Natural killer cell (primary cell): ENCODE measurements at places on chromosomes 12 and 14.

- DNase-seq = no peak
These were observed 99.2 kb downstream of the GCH1 start for GRCh38 chr14:54803396-54803795.

DNA sequence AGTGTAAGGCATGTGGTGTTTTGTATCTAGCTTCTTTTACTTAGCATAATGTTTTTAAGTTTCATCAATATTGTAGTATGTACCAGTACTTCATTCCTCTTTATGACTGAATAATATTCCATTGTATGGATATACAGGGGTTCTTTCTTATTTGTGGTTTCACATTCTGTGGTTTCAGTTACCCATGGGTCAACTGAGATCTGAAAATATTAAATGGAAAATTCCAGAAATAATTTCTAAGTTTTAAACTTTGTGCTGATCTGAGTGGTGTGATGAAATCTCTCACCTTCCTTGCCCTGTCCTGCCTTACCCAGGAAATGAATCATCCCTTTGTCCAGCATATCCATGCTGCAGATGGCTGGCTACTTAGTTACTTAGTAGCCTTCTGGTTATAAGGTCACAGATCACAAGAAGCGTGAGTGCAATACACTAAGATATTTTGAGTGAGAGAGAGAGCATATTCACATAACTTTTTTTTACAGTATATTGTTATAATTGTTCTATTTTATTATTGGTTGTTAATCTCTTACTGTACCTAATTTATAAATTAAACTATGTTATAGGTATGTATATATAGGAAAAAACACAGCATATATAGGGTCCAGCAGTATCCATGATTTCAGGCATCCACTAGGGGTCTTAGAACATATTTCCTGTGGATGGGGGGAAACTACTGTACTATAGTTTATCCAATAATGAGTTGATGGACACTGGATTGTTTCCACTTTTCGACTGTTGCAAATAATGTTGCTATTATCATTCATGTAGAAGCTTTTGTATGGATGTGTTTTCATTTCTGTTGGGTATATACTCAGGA is 59.6 kb upstream of the LRTM2 start:
- DNase-seq = no peak

DNA sequence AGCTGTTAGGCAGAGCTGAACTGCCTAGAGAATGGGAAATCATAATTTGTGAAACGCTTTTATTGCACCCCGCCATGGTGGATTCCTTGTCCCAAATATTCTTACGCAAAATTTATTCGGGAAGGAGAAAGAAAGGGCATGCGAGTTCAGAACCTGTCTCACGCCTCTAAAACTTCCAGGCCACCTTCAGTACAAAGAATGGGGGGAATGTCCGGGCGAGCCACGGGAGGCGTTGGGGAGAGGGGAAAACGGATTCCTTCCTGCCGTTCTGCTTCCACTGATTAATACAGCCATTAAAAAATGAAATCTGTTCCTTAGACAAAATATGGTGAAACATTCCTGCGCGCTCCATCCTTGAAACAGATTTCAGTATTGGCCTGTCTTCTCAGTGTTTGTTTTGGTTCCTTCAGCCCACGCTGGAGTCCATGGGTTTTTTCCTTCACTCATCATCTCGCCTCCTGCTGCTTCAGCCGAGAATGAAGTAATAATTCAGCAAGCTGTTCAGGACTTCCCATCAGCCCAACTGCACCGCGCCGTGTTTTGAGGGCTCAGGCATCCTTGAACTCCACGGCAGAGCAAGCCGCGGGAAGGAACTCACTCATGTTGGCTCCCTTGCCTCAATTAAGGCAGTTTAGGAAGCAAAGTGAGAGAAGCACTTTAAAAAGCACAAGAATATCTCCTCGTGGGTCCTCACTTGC is 47.7 kb upstream of the CDKN3 start:
- no peak for DNase-seq

DNA sequence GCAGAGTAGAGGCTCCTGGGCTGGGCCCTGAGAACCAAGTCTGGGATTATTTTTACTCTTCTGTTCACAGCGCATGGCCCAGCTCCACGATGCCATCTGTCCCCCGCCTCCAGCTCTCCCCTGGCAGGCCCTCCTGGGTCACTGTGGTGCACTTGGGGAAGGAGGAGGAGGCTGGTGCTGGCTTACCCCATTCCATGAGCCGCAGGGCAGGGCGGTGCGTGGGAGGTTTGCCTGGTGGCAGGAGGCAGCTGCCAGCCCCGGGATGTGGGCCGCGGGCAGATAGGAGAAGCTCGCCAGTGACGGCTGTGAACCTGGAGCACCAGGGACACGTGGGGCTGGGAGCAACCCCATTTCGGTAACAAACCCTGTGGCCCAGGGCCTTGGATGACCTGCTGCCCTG is 23.2 kb downstream of the TEAD4 start:
- DNase-seq = no peak

DNA sequence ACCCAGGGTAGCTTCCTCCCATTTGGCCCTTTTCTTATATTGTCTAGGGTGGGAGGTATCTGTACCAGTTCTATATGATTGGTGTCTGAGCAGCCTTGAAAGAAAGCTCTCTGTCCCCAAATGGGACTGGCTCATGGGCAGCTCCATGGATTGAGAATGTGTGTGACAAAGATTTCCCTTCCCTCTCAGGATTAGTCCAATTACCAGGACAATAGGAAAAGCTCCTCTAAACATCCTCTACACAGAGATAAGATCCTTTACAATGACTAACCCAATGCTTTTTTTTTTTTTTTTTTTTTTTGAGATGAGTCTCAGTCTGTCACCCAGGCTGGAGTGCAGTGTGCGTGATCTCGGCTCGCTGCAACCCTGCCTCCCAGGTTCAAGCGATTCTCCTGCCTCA is 112.1 kb downstream of the SLC35F4 start:
- no peak for DNase-seq
